ENCODE measurements at places on chromosomes 11 and 22.

DNA sequence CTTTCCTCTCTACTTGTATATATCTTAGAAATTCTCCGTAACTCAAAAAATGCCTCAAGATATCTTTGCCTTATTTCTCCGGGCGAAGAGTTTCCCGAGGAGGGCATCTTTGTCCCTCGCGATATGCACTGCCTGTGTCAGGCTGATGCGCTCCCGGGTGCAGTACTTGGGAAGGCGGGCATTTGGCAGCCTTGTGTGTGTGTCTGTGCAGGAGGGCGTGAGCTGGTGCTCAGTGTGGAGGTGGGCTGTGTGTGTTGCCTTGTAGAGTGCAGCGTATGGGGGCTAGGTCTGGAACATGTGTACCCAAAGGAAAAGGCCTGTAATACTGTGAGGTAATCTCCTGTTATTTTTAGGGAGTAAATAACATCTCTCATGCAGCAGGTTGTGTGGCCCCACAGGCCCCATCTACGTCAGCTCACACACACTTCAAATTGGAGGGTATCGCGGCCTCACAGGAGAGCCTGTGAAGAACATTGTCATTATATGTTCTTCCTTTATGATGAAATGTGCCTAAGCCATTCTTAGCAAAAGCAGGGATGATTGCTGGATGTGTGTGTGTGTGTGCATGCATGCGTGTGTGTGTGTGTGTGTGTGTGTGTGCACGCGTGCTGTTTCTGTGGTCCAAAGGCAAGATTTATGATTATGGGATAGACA, 77.5 kb downstream of the KCNJ1 start:
- no peak for DNase-seq

- DNase-seq: no peak
These were observed 246.9 kb downstream of the CADM1 start for GRCh38 chr11:115257270-115257669.

DNA sequence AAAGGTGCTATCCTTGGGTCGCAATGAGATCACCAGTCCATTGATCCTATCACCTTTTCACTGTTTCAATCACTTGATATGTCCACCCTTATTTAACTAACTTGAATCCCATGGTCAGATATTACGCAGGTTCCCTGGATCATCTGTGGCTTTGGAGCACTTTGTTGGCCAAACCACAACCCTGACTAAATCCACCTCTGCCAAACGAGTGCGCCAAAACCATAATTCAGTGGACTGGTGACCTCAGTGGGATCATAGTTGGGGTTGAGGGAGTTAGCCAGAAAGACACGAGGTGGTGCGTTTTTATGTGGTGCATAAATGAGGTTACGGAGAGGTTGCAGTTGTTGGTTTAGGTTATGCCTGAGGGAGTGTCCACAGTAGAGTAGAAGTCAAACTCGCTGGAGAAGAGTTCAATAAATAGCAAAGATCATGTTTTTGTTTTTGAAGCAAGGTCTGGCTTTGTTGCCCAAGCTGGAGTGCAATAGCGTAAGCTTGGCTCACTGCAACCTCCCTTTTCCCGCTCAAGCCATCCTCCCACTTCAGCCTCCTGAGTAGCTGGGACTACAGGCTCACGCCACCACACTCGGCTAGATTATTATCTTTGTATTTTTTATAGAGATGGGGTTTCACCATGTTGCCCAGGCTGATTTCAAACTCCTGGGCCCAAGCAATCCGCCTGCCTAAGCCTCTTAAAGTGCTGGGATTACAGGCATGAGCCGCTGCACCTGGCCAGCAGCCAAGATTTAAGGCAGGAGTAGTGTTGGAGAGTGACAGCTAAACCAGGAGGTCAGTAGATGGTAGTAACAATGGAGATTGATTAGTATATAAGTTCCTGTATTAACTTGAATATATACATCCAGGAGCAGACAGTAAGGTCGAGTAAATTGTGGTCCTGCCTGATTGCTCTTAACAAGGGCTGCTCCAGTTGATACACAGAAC, 4.5 kb downstream of the FOXR1 start:
- no peak for DNase-seq

- no peak for DNase-seq
These were observed 131.9 kb downstream of the TEAD1 start for GRCh38 chr11:12806113-12806512.

DNA sequence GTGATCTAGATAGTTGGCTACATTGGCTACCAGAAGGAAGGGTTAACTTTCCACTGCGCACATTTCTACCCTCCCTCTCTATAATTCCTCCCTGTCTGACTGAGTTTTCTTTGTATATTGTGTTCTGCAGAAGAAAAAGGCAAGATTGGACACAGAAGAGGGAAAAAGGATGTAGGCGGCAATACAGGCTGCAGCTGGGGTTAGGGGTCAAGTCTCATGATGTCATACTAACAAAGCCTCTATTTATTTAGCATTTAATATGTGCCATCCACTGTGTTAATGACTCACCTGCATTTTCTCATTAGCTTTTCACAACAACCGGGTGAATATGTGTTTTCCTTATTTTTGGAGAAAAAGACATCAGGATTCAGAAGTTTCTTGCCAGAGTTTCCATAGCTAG, 2.0 kb downstream of the FAM83F start:
- no peak for DNase-seq

- no peak for DNase-seq
These were observed 23.9 kb downstream of the ELFN2 start for GRCh38 chr22:37403267-37403960.

All from HCT116 (cell line).